Femur (tissue), 1 donor: ENCODE measurements at places on chromosomes 7 and 10.

- peak; percentile 46 for DNase-seq
These were observed 120.7 kb downstream of the WDFY4 start for GRCh38 chr10:48805411-48805810.

DNA sequence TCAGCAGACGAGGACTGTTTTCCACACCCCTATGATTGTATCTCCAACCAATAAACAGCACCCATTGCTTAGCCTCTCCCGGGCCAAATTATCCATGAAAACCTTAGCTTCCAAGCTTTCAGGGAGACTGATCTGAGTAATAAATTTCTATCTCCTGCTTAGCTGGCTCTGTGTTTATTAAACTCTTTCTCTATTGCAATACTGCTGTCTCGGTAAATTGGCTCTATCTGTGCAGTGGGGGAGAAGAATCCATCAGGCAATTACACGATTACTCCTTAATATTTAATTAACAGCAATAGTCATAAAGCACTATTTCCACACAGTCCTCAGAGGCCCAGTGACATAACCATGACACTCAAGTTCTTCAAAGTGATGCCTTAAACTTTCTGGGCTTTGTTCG is 1122.8 kb downstream of the TYW1 start:
- no peak for DNase-seq

GRCh38 chr10:87613751-87614150 is 45.9 kb upstream of the PAPSS2 start:
- DNase-seq: no peak

GRCh38 chr10:132865851-132866600 is 76.3 kb downstream of the CFAP46 start:
- DNase-seq: no peak
